Foreskin fibroblast (primary cell): ENCODE measurements at places on chromosomes 1 and 21.
A peak's percentile ranks its signal among the peaks of the same experiment; 100 is the strongest.

GRCh38 chr1:193799371-193799770, 613.0 kb upstream of the B3GALT2 start:
- DNase-seq = no peak

GRCh38 chr1:91768786-91769725, 116.9 kb downstream of the TGFBR3 start:
- DNase-seq = peak; percentile 78

- no peak for DNase-seq
Observed at GRCh38 chr1:108047085-108047484, 82.1 kb upstream of the VAV3 start.

DNA sequence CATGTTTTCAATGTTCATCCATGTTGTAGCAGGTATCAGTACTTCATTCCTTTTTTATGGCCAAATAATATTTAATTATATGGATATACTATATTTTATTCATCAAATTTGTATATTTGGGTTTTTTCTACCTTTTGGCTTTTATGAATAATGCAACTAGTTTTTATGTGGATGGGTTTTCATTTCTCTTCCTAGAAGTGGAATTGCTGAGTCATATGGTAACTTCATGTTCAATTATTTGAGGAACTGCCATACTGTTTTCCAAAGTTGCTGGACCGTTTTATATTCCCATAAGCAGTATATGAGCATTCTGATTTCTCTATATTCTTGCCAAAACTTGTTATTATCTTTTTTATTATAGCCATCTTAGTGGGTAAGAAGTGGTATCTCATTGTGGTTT, 16.0 kb downstream of the CFAP57 start:
- no peak for DNase-seq

GRCh38 chr21:27359141-27359540, 392.3 kb upstream of the ADAMTS5 start:
- peak; percentile 54 for DNase-seq

DNA sequence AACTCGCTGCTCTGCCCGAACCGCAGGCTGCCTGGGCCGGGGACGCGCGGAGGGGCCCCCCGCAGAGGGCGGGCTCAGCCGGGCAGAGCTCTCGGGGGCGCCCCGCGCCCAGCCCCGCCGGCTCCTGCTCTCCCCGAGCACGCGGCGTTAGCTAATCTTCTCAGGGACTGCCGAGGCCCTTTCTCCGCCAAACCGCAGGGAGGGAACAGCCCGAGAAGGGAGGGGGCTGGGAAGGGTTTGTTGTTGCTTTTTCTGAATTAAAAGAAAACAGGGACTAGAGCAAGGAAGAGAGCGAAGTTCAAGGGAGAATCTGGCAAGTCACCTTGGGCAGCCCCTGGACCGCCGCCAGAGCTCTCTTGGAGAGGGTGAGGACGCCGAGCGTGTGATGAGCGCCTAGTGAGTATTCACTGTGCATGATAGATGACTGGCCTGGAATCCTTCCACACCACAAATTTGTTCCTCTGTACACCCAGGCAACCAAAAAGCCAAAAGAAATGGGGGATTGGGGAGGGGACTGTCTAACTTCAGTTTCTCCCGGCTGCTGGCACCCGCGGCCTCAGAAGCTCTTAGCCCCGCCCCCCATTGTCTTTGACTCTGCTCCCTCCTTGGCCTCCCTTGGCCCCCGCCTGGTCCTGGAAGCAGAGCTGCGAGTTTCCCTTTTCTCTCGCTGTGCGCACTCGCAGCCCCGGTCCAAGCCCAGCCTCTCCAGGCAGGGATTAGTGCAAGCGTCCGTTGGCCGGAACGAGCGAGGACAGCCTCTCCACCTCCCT, 19.7 kb upstream of the LMX1A start:
- peak; percentile 83 for DNase-seq

DNA sequence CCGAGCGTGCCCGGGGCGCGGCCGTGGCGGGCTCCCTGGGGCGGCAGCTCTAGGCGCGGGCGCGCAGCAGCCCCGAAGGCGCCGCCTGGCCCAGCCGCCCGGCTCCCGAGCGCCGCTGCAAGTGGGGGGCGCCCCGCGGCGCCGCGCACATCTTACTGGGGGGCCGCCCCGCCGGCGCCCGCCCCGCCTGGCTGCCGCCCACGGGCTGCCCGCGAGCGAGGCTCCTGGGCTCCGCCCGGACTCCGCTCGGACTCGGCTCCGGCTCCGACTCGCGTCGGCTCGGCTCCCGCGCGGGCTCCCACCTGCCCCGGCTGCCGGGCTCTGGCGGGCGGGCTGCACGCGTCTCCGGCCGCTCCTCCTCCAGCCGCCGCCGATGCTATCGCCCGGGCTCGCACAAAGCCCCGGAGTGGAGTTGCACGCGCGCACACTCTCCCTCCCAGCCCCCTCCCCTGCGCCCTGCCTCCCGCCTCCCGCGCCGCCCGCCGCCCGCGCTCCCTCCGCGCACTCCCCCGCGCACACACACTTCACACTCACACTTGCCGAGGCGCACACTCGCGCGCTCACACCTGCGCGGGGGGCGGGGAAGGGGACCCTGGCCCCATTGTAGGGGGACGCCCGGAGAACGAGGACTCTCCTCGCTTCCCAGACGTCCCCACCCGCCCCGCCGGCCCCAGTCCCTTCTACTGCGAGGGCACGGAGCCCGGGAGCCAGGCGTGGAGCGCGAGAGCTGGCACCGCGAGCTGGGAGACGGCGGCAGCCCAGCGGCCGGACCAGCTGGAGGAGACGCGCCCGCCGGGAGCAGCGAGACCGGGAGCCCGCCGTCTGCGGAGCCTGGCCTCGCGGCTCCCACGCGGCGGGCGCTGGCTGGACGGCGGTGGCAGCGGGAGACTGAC, at the start of gene GRIK3:
Gene GRIK3, minus strand, starts transcription at position 395 of the 893 bp plus-strand sequence. CDS start 407 bp downstream, outside the sequence.
- no peak for DNase-seq

DNA sequence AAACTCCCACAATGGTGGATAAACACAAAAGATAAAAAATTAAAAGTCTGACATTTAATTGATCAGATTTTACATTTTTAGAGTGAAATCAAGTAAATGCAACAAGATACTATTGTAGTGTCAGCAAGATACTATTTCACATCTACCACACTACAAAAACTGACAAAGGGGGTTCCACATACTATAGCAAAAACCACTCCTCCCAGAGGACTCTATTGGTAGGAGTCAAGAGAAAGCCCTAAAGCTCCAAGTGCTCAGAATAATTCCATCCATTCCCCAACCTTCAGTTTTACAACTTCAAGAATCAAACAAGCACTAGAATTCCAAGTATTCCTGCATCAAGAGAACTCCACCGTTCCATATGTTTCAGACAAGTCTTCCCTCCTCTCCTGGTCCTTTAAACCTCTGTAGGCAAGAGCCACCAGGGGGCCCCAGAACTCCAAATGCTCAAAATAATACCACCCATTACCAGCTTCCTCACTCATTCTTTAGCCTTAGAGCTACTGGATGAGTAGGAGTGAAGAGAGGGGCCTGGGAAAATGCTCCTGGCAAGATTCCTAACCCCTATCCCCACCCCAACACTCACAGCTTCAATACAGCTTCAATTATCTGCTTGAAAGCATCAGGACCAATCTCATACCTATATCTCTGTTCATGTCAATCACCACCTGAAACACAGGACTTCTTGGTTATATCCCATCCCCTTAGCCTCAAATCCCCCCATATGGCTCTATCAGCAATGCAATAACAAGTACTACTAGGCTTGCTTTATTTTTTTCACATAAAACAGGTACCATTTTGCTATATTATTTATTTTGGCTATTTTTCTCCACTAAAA, 9.9 kb downstream of the TOR1AIP2 start:
- peak; percentile 28 for DNase-seq

GRCh38 chr1:188462837-188463236, 1634.1 kb downstream of the PLA2G4A start:
- no peak for DNase-seq

DNA sequence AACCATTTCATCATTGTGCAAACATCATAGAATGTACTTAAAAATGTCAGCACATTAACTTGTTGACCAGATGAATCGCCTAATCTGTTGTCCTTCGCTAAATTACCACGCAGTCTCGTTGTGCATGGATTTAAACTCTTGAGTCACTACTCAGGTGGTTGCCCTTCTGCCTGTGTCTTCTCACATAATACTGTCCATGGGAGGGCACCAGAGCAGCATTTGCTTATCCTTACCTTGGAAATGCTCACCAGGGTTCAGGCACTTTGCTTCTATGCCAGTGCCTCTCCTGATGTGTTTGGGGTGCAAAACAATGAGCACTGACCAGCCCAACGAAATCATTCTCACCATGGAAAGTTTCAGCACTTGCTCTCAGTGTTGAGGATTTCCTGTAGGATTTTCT, 559.9 kb downstream of the RWDD3 start:
- no peak for DNase-seq

DNA sequence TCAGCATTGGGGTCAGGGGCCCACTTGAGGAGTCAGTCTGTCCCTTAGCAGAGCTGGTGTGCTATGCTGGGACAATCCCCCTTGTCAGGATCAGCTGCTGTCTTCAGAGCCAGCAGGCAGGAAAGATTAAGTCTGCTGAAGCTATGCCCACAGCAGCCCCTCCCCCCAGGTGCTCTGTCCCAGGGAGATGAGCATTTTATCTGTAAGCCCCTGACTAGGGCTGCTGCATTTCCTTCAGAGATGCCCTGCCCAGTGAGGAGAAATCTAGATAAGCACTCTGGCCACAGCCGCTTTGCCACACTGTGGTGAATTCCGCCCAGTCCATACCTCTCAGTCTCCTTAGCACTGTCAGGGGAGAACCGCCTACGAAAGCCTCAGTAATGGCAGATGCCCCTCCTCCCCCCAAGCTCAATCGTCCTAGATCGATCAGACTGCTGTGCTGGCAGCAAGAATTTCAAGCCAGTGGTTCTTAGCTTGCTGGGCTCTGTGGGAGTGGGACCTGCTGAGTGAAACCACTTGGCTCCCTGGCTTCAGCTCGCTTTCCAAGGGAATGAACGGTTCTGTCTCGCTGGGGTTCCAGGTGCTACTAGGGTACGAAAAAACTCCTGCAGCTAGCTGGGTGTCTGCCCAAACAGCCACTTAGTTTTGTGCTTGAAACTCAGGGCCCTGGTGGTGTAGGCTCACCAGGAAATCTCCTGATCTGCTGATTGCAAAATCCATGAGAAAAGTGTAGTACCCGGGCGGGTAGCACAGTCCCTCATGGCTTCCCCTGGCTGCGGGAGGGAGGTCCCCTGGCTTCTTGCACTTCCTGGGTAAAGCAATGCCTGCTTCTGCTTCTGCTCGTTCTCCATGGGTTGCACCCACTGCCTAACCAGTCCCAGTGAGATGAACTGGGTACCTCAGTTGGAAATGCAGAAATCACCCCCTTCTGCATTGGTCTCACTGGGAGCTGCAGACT, 25.1 kb upstream of the TP53BP2 start:
- no peak for DNase-seq

DNA sequence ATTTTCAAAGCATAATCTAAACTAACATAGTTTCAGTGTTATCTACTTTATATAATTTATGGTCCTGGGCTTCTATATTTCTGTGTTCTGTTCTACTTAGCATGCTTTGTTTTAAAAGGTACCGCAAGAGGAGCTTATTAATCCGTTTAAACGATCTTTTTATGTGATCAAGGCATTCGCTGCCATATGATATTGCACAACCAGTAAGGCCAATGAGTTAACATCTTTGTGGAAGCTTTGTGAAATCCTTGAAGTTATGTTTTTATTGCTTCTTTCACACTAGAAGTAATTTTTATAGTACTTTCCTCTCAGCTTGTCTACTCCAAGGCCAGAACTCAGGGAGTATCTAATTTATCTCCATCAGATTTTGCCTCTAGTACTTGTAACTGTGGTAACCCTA, 8.9 kb downstream of the LRRC8C start:
- peak; percentile 25 for DNase-seq

DNA sequence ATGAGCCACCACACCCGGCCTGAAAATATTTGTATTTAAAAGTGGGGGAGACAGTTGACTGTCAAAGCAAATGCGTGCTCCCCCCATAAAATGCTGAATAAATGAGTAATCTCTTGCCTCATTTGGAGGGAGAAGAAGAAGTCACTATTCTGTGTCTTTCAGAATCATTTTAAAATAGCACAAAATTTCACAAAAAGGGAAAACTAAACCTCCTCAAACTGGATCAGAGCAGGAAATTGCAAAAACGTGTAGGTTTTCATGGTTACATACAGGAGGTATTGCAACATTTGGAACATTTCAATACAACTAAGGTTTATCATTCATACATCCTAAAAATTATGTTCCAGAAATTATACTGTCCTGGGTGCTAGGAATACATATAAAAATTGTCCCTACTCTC, 13.6 kb downstream of the MTF1 start:
- DNase-seq = no peak

GRCh38 chr21:29726044-29726443, 213.8 kb downstream of the GRIK1 start:
- DNase-seq = no peak

DNA sequence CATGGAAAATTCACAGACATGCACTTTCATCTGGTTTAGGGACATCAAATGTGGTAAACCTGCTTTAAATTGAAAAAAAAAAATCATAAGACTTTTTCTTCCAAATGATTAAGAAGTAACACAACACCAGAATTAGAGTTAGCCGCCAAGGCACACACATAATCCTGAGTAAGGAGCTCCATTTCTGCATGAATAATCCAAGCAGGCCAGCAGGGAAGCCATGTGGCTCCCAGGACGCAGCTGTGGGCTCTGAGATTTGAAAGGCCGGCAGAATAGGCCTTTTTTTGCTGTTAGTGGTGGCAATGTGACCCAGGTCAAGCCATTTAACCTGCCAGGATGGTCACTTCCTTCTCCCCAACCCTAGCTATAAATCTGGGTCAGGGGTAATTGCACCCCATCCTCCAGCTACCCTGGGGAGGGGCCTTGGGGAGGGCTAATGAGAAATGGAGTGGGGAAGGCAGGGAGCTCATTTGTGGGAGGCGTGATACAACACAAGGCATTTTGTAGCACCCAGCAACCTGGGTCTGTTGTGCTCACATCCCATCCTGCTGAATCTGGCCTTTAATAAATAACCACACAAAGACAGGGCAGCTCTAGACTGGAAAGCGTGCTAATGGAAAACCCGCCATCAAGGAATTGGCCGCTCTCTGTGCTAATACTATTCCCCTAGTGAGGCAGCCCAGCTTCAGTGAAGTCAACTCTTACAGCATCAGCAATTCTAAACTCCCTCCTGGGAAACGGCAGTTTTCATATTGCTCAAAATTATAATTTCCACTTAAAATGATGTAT, 178.5 kb downstream of the RHOU start:
- no peak for DNase-seq

DNA sequence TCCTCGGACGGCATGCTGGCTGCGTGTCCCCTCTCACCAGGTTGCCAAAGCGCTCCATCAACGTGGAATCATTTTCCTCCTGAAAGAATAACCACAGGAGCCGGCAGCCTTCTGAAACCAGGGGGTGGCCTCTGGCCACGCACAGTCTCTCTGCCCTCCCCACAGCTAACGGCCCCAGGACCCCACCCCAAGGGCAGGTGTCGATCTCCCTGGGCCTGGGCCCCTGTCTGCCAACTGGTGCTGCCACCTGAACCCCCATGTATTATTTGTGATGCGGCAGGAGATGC, 46.1 kb downstream of the KCNAB2 start:
- DNase-seq = no peak

DNA sequence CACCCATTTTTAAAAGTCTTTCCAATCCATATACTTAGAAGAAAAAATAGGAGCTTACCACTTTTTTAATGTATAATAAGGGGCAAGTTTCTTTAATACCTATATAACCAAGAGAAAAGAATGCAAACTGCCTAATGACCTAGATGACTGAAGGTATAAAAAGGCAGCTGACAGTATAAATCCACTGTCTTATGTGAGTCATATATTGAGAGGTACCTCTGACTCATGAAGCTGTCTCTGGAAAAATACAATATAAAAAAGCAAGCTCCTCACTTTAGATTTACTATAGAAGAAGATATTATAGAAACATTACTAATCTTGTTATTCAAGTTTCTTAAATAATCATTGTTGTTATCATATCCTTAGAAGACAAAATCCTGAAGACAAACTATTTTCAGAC, 144.2 kb downstream of the VAV3 start:
- DNase-seq = peak; percentile 33
